AML-193 (cell line): ENCODE measurements at places on chromosomes 3 and 15.
A peak's percentile ranks its signal among the peaks of the same experiment; 100 is the strongest.

- DNase-seq, result no peak
Observed at GRCh38 chr15:75136118-75136517, 65.6 kb upstream of the C15orf39 start.

DNA sequence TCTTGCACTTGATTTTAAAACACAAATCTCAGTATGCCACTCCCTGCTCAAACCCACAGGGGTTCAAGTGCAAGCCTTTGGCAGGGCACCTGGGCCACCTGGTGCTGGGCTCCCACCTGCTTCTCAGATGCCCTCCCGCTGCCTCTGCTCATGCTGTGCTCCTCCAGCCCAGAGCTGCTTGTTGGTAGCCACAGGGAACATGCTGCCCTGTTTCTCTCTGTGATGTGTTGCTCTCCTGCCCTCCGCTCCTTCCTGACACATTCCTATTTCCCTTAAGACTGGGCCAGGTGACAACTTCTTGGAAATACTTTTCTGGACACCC, 27.1 kb upstream of the KY start:
- no peak for DNase-seq

DNA sequence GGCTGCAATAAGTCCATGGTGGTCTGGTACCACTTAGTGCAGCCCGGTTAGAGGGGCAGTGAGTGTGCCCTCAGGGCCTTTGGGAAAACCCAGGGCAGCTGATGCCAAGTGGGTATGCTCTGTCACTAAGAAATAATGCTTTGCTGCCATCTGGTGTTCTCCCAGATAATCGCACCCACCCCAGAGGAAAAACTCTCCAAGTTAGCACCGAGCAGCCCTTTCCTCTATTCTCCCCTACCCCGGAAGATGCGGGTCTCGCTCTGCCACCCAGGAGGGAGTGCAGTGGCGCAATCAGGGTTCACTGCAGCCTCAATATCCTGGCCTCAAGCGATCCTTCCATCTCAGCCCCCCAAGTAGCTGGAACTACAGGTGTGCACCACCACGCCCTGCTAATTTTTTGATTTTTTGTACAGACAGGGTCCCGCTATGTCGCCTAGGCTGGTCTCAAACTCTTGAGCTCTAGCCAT, 21.3 kb upstream of the DAPK2 start:
- DNase-seq, result peak; percentile 57

DNA sequence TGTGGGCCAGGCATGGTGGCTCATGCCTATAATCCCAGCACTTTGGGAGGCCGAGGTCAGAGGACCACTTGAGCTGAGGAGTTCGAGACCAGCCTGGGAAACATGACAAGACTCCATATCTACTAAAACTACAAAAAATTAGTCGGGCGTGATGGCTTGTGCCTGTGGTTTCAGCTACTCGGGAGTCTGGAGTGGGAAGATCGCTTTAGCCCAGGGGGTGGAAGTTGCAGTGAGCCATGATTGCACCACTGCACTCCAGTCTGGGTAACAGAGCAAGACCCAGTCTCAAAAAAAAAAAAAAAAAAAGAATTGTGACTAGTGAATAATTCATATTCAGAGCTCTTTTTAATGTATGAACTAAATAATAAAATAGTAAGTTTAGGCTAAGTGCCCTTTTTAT, 87.8 kb upstream of the TSEN2 start:
- DNase-seq, result no peak

DNA sequence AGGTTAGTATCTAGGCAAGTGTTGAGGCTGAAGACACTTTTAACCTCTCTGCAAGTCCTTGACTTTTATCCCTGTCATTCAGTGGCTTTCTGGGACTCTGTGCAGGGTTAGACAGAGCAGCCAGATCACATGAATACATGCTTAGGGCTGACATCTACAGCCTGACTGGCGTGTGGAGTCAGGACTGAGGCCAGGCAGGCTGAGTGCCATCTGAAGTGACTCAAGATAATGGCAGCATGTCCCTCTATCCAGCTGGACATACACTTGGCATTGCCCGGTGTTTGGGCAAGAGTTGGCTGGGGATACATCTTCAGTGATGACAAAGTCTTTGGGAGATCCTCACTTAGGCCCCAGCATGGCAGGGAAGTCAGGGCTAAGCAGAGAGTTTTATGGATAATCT, 22.4 kb downstream of the DUOX2 start:
- no peak for DNase-seq

- no peak for DNase-seq
Observed at GRCh38 chr3:36688815-36689214, 75.5 kb downstream of the DCLK3 start.

GRCh38 chr3:161050935-161051334, 54.2 kb downstream of the B3GALNT1 start:
- no peak for DNase-seq
